ENCODE measurements at places on chromosomes 16 and 17.

DNA sequence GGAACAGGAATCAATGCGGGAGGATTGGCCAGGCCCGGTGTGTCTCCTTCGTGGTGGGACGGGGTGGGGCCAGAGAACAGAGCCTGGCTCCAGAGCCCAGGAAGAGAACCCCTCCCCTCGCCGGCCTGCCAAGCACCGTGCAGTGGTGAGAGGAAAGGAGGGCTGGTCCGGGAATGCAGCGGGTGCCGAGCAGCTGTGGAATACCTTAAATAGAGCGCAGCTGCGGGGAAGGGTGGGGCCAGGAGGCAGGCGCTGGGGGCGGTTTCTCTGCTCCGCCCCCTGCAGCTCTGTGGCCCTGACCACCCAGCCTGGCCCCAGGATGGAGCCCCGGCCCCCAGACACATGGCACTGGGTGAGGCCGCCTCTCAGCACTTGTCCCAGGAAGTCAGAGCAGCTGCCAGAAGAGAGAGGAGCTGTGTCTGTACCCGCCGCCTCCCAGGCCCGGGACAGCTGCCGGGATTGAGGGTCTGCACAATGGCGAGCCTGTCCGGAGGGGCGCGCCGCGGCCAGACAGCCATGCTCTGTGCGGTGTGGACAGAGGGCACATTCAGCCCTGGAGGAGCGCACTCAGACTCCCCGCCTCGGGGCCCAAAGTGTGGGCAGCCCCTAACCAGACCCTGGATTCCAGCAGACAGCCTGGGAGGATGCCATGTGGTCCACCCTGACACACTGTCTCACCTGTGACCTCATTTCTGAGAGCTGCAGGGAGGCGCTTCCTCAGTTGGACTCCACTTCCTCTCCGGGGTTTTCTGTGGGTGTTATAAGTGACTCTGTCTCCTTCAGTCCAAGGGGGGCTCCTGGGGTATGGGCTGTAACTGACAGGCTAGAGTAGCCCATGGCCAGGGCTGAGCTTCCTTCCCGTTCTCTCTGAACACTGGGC, 268.8 kb downstream of the SEC14L1 start:
- DNase-seq, result peak; percentile 82

DNA sequence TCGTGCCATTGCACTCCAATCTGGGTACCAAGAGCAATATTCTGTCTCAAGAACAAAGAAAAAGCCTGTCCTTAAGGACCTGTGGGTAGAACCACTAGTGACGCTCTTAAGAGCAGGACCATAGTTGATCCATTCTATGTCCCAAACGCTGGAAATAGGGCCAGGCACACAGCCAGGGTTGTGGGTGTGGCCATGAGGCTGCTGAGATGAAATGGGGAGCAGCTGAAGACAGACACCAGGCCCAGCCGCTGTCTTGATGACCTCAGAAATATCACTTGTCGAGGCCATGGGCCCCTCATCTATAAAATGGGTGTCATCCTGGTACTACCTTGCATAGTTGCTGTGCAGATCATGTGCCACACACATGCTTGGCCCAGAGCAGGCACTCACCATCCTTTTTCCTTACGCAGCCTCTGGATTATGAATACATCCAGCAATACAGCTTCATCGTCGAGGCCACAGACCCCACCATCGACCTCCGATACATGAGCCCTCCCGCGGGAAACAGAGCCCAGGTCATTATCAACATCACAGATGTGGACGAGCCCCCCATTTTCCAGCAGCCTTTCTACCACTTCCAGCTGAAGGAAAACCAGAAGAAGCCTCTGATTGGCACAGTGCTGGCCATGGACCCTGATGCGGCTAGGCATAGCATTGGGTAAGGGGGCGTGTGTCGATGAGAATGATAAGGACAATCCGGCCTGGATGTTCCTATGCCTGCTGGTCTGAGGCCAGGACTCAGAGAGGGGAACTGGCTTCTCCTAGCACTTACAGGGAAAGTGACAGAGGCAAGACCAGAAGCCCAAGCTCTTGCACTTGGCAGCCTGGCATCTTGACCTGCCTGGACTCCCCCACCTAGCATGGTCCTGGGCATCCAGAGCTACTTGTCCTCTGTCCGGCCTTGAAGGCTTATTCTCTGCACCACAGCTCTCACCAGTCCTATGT, 25.5 kb downstream of the CDH5 start:
- DNase-seq, result no peak

DNA sequence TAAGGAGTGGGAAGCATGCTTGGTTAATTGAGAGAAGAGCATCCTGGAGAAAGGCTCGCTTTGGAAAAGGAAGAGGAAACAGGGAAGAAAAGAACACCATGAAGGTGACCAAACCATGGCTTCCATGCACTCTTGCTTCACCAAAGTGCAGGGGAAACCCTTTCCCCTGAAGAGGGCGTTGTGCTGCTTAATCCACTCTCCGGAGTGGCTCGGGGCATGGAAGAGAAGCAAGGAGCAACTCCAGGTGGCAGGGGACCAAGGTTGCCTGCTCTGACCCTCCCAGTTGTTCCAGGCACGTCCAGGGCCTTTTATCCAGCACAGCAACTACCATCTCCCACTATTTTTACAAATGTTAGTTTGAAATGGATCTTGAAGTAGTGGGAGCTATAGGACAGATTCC, 108.1 kb downstream of the STX8 start:
- no peak for DNase-seq

- peak; percentile 42 for DNase-seq
Observed at GRCh38 chr17:62692721-62693431, 65.4 kb downstream of the MRC2 start.

DNA sequence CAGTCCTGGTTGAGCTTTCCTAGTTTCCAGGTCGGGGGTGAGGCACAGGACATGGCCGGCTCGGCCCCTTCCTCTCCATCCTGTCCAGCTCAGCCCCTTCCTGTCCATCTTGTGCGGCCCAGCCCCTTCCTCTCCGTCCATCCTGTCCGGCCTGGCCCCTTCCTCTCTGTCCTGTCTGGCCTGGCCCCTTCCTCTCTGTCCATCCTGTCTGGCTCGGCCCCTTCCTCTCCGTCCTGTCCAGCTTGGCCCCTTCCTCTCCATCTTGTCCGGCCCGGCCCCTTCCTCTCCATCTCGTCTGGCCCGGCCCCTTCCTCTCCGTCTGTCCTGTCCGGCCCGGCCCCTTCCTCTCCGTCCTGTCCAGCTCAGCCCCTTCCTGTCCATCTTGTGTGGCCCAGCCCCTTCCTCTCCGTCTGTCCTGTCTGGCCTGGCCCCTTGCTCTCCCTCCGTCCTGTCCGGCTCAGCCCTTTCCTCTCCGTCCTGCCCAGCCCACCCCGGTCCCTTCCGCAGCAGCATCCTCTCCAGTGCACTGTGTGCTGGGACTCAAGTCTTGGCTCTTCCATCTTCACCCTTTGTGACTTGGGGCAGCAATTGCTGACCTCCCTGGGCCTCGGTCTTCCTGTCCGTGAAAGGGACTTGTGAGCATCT, 5.5 kb upstream of the ZNF750 start:
- no peak for DNase-seq

DNA sequence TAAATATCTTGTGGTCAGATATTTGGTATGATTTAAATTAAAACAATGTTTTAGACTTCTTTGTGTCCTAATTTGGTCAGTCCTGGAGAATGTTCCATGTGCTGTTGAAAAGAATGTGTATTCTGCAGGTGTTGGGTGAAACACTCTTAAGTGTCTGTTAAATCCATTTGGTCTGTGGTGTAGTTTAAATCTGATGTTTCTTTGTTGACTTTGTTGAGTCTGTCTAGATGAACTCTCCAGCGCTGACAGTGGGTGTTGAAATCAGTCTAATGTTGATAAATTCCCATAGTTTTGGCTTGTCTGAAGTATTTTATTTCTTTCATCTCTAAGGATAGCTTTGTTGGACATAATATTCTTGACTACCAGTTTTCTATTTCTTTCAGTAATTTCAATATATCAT, 18.8 kb downstream of the TANC2 start:
- no peak for DNase-seq

- peak; percentile 97 for DNase-seq
Observed at GRCh38 chr17:64506201-64506575, at the start of gene DDX5. TSS of gene DDX5 (minus strand) at chr17:64506289. CDS start at chr17:64506119, 170 bp downstream.

GRCh38 chr16:73046849-73047214, 1.1 kb downstream of the ZFHX3 start:
- no peak for DNase-seq

GRCh38 chr17:969811-970355, 9.7 kb downstream of the NXN start:
- DNase-seq, result peak; percentile 41

DNA sequence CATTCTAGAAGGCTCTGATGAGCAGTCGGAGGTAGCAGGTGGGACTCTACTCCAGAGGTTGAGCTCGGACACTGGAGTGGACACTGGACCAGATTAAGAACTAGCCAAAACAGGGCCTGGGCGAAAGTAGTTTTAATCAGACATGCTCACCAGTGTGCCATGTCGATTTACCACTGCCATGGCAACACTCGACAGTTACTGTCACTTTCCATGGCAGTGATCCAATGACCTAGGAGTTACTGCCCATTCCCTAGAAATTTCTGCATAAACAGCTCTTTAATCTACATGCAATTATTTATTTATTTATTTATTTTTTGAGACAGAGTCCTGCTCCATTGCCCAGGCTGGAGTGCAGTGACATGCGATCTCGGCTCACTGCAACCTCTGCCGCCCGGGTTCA, 7.2 kb upstream of the METTL9 start:
- DNase-seq, result no peak

DNA sequence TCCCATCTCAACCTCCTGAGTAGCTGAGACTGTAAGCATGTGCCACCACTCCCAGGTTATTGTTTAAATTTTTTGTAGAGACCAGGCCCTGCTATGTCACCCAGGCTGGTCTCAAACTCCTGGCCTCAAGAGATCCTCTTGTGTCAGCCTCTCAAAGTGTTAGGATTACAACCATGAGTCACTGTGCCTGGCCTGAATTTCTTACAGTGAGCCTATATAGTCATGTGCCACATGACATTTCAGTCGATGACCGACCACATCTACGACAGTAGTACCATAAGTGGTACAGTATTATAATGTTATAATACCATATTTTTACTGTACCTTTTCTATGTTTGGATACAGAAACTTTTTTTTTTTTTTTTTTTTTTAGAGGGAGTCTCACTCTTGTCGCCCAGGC, 195.3 kb downstream of the STX8 start:
- DNase-seq, result no peak

DNA sequence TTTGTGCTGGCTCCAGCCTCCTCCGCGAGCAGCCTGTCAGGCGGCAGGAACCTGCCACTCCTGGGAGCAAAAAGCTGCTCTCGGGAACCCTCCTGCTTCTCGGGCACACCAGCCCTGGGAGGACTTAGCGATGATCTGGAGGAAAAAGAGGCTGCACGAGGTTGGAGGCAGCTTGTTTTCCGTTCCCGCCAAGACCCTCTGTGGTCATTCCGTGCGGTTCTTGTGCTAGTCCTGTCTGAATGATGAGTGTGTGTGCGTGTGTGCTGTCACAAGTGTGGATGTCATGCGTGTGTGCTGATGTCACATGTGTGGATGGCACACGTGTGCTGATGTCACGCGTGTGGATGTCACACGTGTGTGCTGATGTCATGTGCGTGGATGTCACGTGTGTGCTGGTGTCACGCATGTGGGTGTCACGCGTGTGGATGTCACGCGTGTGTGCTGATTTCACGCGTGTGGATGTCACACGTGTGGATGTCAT, 150.0 kb downstream of the NPIPB11 start:
- no peak for DNase-seq
